ENCODE measurements at places on chromosomes 4 and X. TPM values are rescaled to one million over a fixed set of nuclear protein-coding genes. Genes with fewer than 3 reads are reported as not detected.
A peak's percentile ranks its signal among the peaks of the same experiment; 100 is the strongest.

DNA sequence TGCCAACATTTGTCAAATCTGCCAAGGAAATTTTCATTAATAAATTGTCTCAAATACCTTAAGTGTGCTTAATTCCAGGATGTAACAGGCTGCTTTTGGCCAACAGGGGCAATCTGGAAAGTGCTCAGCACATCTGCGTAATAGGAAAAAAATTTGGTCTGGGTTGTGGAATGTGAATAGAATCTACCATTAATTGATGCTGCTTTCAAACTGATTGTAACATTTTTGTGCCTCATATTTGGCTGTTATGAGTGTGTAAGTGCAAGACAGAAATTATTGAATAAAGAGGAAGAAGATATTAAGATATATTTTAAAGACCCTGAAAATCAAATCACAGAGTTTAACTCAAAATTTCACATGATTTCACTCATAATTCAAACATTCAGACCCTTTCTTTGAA is 41.1 kb downstream of the REELD1 start:
- DNase-seq = no peak

- peak; percentile 15 for DNase-seq
These were observed 61.6 kb downstream of the SAT1 start for GRCh38 chrX:23844502-23845138.

DNA sequence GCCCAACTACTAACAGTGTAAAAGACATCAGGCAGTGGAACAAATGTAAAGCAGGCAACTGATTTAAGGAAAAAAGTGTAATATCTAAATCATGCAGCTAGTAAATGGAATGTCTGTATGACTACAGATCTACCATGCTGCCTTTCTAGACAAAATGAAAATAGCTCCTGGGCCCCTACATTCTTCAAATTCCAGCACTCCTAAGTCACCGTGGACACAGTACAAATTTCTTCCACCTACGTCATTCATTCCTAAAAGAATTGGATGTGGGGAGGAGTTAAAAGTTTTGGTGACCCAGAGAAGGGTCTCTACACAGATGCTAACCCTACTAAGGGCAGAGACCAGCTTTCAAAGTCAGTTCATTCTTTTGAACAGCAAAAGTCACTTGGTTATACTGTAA is 137.2 kb upstream of the ARHGEF9 start:
- DNase-seq = no peak

GRCh38 chrX:10079231-10079630 is 77.5 kb upstream of the CLCN4 start:
- peak; percentile 34 for DNase-seq

DNA sequence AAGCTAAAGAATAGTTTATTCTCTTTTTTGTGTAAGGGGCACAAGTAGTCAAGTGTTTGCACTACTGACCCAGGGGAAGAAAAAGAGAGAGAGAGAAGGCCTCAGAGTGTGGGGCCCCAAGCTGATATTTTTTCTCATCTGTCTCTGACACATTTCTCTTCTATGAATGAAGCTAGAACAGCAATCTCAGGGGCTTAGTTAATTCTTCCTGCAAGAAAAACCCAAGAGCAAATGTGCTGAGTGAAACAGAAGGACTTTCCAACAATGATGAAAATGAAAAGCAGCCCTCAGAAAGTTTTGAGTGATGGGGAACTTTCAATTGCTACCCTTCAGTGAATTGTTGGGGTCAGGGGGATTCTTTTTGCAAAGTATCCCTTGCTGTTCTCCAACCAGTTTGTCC is 9.2 kb upstream of the MSN start:
- no peak for DNase-seq

- DNase-seq = no peak
These were observed 50.2 kb upstream of the MAP9 start for GRCh38 chr4:155426953-155427352.

DNA sequence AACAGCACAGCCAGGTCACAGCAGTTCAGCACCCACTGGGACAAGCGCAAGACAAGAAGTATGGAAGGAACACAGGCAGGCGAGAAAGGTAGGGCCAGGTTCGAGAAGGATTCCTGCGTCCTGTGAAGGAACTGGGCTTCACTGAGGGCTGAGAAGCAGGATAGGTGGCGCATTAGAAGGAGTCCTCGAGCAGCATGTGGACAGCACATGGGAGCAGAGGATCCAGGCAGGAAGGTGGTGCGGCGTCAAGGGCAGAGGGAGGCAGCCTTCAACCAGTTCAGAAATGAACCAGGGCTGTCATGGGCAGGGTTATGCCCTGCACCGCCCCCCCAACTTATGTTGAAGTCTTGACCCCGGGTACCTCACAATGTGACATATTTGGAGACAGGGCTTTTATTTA is 30.8 kb upstream of the LAP3 start:
- DNase-seq = no peak

DNA sequence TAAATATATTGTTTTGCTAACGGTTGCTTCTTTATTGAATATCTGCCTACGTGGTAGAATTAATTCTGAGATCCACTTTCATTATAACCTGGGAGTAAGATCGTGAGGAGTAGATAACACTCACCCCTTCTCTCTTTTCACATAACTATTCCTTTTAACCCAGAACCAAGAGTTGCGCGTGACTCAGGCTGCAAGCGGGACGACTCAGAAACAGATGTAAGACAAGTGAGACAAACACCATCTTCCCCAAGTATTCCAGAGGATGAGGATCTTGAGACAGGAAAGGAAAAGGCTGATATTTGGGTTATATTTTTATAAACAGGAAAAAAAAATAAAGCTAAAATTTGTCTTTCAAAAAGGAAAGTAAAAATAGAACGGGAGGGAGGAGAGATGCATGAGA is 318.8 kb upstream of the NOCT start:
- DNase-seq = no peak

- DNase-seq = peak; percentile 92
These were observed at the start of gene KDM5C for GRCh38 chrX:53224860-53225797. Gene KDM5C (minus strand): TSS chrX:53225207. CDS start chrX:53224889, 318 bp downstream.

- no peak for DNase-seq
These were observed 339.4 kb upstream of the ZCCHC13 start for GRCh38 chrX:73964579-73964978.

GRCh38 chr4:134533068-134533467 is 331.5 kb upstream of the PABPC4L start:
- DNase-seq = no peak

GRCh38 chr4:7781366-7781765 is 158.3 kb downstream of the AFAP1 start:
- no peak for DNase-seq

- no peak for DNase-seq
These were observed 299.1 kb downstream of the ARHGAP24 start for GRCh38 chr4:85774000-85774399.

- DNase-seq = no peak
These were observed 441 bp upstream of the ARHGAP4 start for GRCh38 chrX:153926552-153926857.

- no peak for DNase-seq
These were observed 11.5 kb downstream of the LARP7 start for GRCh38 chr4:112648263-112649054.

DNA sequence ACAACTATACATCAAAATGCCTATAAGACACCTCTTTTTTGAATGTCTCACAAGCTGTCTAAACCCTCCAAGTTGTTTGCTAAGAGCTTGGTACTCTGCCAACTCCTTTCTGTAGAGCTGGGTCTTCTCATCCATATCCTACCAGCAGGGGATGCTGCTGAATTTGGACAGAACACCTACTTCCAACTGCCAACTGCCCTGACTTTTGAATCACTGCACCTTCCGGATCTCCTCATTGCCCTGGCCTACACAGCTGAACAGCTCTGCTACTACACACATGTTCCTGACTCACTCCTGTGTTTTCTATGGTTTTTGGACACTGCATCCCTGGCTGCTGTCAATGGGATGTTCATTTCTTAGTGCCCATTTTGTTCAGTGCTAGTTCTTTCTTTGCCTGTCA is 18.7 kb downstream of the FAM184B start:
- DNase-seq = no peak

GRCh38 chrX:117743469-117744251 is 372.9 kb downstream of the KLHL13 start:
- peak; percentile 16 for DNase-seq

DNA sequence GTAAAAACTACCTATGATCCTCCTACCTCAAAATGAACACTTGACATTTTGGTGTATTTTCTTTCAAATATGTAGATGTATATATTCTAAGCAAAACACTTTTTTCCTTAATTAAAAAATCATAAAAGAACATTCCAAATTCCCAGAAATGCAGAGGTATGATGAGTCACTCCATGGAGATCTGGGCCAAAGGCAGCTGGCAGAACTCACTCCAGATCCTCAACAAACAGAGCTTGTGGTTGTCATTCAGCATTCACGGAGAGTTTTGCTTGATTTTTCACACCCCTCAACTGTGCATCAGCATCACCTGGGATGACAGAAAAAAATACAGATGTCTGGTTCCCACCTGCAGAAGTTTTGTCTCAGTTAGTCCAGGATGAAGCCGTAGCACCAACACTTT is 144.6 kb downstream of the KIT start:
- DNase-seq = no peak

DNA sequence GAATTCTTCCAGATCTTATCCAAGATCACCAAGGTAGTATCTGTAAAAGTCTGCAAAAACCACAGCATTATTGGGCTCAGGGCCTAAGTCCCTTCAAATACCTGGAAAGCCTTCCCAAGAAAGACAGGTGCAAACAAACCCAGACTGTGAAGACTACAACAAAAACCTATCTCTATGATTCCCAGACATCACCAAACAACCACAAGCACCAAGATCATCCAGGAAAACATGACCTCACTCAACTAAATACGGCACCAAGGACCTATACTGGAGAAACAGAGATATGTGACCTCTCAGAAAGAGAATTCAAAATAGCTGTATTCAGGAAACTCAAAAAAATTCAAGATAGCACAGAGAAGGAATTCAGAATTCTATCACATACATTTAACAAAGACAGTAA is 15.3 kb downstream of the TCEAL1 start:
- DNase-seq = no peak

GRCh38 chr4:168812806-168813205 is 197.2 kb downstream of the CBR4 start:
- no peak for DNase-seq

DNA sequence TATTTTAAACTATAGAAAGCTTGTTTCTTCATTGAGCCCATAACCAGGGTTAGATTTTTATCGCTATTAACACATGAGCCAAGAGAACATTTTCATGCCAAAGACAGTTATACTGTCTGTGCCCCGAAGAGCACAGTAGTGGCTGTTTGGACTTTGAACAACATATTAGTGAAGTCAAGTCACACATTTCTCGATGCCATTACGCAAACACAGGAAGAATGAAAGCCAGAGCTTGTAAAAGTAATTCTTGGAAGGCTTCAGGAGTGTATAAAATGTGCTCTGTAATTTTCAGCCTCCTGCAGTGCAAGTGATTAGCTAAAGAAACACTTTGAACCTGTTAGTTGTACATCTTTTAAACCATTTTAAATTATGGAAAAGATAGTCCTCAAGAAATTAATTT is 590.7 kb upstream of the PITX2 start:
- DNase-seq = no peak

DNA sequence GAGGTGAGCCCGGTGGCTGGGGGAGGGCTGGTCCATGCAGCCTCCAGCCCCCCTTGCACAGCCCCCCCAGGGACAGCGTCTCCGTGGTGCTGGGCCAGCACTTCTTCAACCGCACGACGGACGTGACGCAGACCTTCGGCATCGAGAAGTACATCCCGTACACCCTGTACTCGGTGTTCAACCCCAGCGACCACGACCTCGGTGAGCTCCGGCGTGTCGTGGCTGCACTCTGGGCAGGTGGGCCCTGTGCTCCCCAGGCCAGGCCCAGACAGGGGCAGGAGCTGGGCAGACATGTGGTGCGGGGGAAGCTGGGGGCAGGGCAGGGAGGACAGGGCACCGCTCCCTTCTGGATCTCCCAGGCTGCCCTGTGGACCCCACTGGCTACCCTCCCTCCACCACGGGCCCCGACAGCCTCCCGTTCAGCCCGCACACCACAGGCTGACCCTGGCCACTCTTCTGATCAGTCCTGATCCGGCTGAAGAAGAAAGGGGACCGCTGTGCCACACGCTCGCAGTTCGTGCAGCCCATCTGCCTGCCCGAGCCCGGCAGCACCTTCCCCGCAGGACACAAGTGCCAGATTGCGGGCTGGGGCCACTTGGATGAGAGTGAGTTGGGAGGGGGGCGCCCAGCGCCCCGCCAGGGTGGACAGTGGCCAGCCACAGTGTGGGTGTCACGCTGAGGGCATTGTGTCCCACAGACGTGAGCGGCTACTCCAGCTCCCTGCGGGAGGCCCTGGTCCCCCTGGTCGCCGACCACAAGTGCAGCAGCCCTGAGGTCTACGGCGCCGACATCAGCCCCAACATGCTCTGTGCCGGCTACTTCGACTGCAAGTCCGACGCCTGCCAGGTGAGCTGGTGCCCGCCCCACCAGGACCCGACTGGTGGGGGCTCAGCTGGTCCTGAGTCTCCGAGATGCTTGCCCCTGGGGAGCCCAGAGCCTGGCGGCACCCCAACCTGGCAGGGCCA is 5.9 kb downstream of the HGFAC start:
- DNase-seq = no peak

- no peak for DNase-seq
These were observed 259.4 kb upstream of the DIAPH2 start for GRCh38 chrX:96425200-96425599.

DNA sequence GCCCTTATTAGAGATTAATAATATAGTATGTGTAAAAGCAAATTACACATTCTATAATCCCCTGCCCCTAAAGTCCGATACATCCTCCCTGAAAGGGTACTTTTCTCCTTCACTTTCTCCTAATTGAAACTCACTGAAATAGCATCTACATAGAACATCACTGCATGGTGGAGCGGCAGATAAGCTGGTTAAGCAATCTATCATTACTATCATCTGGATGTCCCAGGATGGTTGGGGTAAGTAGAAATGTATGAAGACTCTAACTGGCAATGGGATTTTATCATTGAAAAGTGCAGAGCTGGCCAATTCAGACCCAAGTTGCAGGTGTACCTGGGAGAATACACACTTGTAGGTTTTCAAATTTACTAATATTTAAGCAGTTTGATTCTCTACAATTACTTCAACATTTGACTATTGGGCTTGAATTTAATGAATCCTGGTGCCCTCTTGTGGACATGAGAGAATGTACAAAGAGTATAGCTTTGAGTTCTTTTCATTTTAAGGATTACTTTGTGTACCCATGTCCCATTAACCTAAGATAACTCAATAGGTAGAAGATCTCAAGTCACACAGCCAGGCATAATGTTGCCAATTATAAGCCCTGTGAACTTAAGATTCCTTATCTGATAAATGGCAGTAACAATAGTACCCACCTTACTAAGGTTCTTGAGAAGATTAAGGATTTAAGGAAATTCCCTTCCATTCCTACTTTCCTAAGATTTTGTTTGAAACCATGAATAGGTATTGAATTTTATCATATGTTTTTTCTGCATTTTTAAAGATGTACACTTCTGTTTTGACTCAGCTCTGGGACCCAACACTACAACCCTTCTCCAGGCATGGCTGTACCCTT is 69.8 kb downstream of the SHROOM3 start:
- DNase-seq = no peak

The PDZD4 gene
- 2.6 TPM for total RNA-seq

The WWC2 gene
- total RNA-seq = 24.4 TPM

The STS gene
- total RNA-seq = 3.6 TPM

The EVC2 gene
- total RNA-seq = 13.2 TPM

The MID2 gene
- 8.8 TPM for total RNA-seq

The SCRG1 gene
- not detected for total RNA-seq

The G6PD gene
- 16.1 TPM for total RNA-seq

The SPACA5 gene
- not detected for total RNA-seq
